ENCODE measurements at places on chromosomes 2 and 18.
A peak's percentile ranks its signal among the peaks of the same experiment; 100 is the strongest.

DNA sequence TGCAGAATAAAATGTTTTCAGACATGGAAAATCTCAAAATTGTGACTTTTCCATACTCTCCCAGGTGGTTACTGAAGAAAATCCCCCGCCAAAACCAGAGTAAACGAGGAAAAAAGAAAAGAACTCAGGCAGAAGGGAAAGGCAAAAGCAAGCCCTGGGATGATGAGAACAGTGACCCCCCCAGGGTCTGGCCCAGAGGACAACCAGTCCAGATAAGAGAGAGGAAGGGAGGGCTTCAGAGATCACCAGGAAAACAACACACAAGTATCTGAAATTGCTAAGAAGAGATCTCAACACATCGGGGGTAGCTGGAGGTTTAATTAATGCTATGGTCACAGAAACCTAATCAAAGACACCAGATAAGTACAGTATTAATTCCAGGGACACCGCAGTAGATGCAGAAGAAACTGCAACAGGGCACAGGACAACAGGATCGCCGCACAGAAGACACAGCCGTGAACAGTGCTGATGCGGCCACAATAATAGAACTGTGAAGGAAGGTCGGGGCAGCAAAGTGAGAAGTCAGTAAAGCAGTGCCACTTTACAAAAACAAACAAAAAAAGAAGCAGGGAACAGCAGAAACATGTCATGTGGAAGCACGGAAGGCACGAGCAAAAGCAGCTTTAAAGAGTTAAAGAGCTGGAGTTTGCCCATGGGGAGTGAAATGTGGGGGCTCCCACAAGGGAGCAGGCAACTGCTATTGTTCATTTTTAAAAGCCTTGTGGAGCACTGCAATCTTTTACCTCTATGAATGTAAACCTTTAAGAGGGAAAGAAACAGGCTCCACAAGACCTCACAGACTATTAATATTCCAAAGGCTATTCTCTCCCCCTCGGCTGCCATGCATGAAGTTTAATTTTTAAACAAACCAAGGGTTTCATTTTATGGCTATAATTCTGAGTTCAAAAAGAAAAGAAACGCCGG lies 28.4 kb downstream of the FAM168B start:
- no peak for DNase-seq

DNA sequence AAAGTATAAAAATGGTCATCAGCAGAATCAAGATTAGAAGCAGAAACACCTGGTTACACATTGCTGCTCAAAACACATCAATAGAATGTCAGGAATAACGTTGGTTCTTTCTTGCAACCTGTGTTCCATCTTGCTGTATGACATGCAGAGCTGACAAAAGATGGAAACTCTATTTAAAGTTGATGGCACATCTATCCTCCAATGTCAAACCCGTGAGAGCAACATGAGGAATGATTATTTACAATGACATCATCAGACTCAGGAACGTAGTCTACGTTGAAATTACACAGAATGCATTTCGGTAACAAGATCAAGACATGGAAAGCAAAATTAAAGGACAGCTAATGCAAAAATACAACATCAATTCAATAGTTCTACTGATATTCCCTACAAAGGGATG lies 26.2 kb upstream of the TTN start:
- no peak for DNase-seq

- no peak for DNase-seq
Measured at GRCh38 chr18:25282282-25282681, 69.7 kb downstream of the ZNF521 start.

- no peak for DNase-seq
Measured at GRCh38 chr2:240903191-240904060, 2.7 kb upstream of the CROCC2 start.

GRCh38 chr18:63051928-63052327 lies 267.6 kb downstream of the BCL2 start:
- DNase-seq = no peak

DNA sequence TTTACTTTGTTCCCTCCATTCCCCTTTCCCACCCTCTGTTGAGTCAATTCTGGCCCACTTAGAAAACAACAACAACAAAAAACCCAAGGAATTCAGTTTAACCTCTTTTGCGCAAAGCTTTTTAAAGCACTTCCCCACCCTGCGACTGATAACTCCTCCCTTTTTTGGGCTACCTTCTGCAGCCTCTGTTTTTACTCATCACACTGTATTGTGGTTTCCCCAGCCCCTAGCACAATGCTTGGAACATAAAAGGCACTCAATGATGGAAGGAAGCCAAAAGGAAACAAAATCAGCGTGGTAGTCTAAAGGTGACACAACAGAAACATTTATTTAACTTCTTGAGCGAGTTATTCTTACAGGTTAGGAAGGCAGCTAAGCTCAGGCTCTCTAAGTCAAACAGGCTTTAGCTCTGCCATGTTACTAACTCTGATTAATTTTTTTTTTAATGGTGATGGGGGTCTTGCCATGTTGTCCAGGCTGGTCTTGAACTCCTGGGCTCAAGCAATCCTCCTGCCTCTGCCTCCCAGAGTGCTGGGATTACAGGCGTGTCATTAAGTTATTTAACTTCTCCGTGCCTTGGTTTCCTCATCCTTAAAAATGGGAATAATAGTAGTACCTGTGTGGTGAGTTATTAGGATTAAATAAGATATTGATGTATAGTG lies 1.3 kb downstream of the CEP68 start:
- DNase-seq = peak; percentile 61

DNA sequence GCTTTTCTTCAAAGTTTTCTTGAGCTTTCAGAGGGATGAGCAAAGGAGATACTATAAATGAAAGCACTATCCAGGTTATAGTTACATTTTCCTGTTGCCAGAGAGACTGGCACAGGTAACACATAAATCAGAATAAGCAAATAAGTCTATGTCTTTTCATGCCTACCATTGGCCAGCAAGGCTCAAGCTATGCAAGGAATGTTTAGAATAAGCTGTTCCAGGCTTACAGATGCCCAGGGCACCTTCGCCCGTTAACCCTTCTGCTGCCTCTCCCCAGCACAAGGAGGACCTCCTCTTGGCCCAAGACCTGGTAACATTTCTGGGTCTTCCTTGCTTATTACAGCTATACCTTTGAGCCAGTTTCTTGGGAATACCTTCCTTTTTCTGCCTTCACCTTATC lies 233.7 kb upstream of the MEIS1 start:
- no peak for DNase-seq

DNA sequence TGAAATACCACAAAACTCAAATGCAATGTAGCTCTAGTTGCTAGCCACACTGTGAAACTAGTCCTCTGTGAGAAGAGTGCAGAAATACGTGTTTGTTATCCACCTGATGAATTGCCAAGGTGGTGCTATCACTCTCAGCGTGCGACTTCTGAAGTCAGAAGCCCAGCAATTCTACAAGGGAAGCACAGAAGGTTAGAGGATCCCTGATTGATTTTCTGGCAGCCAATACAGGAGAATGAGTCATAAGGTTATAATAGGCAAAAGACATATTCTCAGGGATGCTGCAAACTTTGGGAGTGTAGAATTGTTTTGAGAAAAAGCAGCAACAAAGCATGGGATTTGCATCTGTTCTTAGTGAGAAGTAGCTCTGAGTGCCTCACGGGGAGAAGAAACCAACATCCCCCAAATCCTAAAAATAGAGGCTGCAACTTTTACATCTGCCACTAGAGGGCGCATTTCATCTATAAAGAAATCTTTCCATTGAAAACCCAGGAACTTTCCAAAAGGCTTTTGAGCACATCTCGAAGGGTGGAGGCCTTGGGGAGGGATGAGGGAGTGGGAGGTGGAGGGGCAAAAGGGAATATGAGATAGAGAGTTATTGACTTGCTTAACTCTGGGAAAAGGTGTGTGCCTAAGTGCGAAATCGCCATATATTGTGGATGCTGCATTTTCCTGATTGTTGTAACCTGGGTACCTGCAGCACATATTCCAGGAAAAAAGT lies 78.0 kb downstream of the TMEM182 start:
- peak; percentile 11 for DNase-seq
